ENCODE measurements at places on chromosomes 6 and 20.

GRCh38 chr20:15976047-15976736, 597.1 kb downstream of the KIF16B start:
- no peak for DNase-seq

DNA sequence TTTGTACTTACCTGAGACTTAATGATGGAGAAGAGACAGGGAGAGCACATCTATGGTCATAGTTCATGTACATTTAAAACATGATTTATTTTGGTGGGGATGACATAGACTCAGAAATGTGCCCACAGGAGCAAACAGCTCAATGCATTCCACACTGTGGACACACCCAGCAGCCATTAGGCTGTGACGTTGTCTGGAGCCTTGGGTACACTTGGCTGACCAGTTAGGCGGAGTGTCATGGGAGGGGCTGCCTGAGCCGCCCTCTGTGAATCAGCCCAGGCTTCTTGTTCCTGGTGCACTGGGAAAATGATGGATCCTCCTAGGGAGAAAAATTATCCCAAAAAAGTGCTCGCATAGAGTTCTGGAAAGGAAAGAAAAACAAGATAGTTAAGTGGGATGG, 231.0 kb upstream of the GMDS start:
- no peak for DNase-seq

GRCh38 chr6:11164717-11165646, 53.5 kb upstream of the ERVFRD-1 start:
- DNase-seq = no peak

DNA sequence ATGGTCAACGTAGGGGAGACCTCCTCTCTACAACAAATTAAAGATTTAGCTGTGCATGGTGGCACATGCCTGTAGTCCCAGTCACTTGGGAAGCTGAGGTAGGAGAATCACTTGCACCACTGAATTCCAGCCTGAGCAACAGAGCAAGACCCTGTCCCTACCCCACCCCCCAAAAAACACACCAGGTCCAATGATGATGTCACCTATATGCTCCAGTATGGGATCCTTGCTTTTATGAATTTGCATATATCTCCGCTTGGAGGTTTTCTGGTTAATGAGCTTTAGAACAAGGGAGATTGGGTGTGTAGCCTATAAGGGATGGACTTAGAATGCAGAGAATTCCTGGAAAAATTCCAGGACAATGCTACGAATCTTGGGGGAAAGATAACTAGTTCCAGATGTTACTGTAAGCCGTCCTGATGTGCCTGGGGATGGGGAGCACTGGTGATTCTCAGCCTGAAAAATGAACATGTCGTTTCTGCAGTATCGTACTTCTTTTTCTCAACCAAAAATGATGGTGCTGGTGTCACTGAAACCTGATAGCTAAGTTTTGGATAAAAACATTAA, 61.1 kb downstream of the ZBTB2 start:
- no peak for DNase-seq

GRCh38 chr6:13462458-13463327, 24.7 kb downstream of the GFOD1 start:
- DNase-seq = no peak

GRCh38 chr20:61662968-61663331, 402.7 kb downstream of the TAF4 start:
- DNase-seq = no peak

GRCh38 chr6:50970908-50971307, 152.2 kb downstream of the TFAP2B start:
- no peak for DNase-seq

- no peak for DNase-seq
Observed at GRCh38 chr20:9966966-9967365, 67.8 kb upstream of the ANKEF1 start.

DNA sequence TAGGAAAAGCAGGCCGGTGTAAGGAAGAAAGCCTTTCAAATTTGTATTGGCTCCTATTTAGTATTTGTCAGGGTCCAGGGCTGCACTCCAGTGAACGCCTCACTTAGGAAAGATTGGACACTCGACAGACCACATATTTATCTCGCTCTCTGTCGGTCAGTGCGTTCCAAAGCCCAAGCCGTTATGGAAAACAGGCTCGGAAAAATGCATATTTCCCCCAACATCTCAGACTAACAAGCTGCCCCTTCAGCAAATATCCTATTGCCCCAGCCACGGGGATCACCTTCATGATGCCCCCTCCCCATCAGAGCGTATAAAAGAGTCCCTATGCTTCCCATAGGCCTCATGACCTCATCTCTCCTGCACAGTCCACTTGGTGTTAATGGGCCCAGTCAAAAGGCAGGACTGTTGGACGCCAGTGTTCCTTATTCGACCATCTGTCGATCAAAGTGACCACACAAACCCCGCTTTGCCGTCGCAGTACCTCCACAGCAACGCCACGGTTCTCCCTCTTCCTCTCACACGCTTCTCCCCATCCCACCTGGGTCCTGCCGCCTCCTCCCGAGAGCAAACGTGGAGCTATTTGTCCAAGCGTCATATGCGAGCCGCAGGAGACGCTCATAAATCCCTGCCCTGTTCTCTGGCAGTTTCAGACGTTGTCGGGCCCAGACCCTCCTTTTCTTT, 63.3 kb downstream of the NPEPL1 start:
- DNase-seq = no peak

GRCh38 chr6:73004231-73004630, 221.1 kb downstream of the KHDC1L start:
- DNase-seq = no peak

GRCh38 chr6:96934087-96934486, 9.6 kb downstream of the KLHL32 start:
- no peak for DNase-seq

- DNase-seq = no peak
Observed at GRCh38 chr6:170160031-170160627, 130.7 kb downstream of the DLL1 start.

DNA sequence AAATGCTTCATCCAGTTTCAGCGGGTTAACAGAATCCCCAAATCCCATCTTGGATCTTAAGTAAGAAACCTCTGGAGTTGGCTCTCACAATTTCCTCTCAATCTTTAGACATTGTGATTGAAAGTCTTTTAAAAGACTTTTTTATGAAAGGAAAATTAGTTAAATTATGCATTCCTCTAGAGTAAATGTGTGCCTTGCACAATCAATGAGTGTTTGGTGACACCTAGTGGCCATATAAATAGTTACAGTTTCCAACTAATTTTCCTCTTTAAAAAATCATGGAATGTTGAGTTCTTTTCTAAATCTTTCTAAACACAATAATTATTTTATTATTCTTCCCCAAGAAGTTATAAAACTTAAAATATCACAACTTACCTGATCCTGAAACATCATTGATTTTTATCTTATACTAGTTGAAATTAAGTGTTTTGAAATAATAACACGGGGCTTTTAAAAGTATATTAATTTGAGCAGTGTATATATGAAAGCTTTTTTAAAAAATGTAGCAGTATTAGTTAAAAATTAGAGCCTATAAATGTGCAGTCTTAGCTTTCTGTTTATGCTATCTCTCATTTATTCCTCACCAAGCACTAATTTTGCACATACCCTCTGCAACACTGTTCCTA, 66.4 kb downstream of the PKHD1 start:
- DNase-seq = no peak

Data from stimulated activated CD8-positive, alpha-beta memory T cell treated with anti-CD3 and anti-CD28 coated beads, Interleukin-7, amount 100 ng/mL, for 4 hours (primary cell).